ENCODE measurements at places on chromosomes 2 and 18.
A peak's percentile ranks its signal among the peaks of the same experiment; 100 is the strongest.

DNA sequence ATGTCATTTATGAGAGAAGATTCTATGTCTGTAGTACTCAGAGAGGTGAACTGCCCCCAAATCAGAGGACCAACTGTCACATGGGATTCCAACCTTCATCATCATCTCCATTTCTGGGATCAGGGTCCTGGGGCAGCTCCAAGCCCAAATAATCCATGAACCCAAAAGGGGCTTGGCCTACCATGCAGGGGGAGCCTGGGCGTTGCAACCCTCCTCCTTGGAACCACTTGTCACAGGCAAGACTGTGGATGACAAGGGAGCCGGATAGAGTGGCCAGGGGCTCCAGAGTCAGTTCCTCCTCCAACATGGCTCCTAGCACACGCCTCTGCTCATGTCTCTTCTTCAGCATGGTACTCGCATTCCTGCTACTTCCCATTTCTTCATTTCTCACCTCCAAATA, 7.9 kb downstream of the CTLA4 start:
- no peak for DNase-seq

GRCh38 chr2:7673853-7674252, 756.6 kb downstream of the RNF144A start:
- DNase-seq = no peak

GRCh38 chr2:62306751-62307468, 111.0 kb downstream of the B3GNT2 start:
- peak; percentile 50 for DNase-seq

DNA sequence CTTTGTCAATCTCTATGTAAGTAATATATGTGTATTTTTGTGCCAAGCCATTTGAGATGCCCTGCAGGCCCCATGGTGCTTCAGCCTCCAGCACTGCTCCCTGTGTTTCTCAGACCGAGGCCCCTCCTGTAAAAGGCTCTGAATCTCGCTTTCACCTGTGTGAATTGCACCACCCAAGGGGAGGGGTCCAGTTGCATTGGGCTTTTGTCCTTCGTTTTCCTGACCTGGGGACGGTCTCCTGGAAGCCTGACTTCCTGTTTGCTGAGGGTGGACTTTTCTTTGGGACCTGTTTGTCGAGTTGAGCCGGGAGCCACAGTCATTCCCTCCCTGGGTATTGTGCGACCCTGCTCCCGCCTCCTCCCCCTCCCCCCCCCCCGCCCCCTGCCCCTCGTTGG, 48.9 kb downstream of the AGAP1 start:
- peak; percentile 68 for DNase-seq

DNA sequence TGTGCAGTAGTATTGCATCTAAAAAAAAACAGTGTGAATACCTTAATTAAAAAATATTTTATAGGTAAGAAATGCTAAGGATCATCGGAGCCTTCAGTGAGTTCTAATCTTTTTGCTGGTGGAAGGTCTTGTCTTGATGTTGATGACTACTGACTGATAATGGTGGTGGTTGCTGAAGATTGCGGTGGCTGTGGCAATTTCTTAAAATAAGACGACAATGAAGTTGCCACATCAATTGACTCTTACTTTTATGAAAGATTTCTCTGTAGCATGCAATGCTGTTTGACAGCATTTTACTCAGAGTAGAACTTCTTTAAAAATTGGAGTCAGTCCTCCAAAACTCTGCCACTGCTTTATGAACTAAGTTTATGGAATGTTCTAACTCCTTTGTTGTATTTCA, 36.2 kb downstream of the GLS start:
- no peak for DNase-seq

GRCh38 chr18:44683556-44683955, 2.9 kb downstream of the SETBP1 start:
- DNase-seq = no peak

DNA sequence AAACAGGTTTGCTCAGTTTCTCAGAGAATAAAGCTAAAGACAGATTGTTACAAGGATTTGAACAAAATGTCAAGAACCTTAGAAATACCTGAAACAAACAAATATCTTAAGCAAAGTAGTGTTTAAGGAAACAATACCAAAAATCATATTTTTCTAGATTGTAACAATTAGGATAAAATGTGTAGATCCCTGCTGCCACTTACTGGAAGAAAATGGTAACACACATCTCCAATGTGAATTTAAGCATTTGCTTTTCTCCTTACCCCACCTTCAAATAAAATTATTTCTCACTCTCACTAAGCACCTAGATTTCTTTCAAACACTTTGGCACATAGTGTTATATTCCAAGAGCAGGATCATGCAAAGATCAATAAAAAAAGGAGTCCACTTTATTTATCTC, 34.9 kb downstream of the SUCLG1 start:
- DNase-seq = no peak

DNA sequence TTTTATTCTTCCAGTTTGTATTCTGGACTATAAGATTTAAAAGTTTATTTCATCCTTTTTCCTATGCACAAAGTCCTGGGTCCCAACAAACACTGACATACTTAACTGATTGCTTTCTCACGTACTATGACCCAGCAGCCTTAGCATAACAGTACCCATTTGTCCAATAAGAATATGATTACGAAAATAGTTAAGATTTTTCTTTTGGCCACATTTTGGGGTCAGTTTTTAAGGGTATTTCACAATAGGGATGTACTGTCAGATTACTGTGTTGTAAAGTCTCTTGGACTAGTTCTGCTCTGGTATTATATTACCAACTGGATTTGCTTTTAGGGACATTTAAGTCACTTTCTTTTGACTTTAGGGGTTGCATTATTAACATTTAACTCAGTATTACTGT, 46.1 kb downstream of the TTC39C start:
- DNase-seq = no peak

DNA sequence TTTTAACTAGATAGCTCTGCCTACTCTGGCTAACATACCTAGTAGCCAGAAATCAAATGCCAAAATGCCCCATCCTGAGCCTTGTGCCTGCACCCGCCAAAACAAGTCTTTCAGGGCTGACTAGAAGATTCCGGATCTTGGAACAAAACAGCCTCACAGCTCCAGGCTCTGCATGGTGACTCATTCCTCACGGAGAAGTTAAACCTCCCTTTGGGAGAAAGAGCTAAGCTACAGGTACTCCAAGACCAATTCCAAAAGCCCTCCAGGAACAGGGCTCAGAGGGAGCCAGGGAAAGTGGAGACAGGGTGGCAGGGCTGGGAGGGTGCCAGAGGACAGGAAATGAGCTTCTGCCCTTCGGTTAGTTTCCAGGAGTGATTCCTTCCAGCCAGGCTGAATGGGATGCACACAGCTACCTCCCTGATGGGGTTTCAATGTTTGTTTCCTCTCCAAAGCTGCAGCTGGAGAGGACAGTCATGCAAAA, 295.6 kb downstream of the TNS1 start:
- DNase-seq = no peak
